ENCODE measurements at places on chromosomes 13 and 19.

DNA sequence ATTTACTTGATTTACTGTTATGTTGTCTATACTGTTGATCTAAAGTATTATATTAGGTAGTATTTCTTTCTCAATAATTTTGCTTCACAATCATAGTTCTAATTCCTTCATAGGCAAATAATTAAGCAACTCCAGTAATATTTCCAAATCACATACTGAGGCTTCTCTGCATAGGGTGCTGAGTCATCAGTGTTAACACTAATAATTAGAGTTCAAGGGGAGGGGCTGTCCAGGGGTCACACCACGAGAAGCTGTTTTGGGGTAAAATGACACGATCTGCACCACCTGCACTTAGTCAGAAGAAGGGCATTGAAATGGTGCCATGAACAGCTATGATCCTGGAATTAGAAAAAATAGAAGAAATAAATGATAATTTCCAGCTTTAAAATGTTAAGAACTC, 1230.9 kb upstream of the SLC10A2 start:
- DNase-seq = no peak

DNA sequence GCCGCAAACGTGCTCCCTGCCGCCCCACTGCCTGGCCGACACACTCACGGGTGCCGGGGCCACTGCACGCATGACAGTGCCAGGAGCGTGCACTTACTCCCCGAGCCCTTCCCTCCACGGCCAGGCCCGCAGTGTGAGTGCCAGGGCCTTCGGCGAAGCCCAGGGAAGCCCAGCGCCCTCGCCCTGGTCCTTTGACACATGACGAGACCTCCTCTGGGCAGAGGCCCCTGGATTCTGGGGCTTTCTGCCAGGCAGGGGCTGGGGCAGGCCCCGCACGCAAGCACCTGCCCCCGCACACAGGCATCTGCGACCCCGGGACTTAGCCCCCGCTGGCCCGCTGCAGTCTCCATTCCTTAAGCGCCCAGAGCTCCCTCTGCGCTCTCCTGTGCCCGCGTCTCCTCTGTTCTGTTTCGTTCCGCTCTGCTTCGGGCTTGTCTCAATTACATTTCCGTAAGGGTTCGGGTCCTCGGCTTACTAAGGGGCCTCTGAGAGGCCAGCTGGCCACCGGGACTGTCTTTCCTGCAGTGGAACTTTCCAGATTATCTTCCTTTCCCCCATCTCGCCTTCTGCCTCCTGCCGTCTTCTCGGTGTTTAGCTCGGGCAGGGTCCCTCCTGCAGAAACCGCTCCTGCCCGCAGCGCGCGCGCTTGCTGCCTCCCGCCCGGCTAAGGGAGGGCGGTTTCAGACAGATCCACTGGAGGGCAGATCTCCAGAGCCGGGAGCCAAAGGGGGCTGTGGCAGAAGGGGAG, 98.8 kb downstream of the ING1 start:
- DNase-seq = no peak

- DNase-seq = no peak
Measured at GRCh38 chr19:40622773-40623075, 21.6 kb downstream of the LTBP4 start.

- peak; percentile 50 for DNase-seq
Measured at GRCh38 chr19:16594131-16594586, 21.9 kb upstream of the SLC35E1 start.

DNA sequence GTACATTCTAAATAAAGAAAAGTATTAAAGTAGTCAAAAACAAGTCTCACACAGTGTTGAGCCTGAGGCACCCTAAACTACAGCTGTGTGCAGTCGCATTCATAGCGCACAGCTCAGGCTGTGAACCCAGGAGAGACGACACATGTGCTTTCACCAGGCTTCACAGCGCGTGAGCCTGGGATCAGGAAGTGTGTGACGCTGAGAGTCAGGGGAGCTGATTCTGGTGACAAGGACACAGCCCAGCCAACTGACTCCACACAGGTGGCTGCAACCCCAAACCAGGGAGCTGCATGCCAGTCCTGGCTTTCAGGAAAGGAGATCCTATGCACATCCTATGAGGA, 41.6 kb downstream of the COL4A1 start:
- no peak for DNase-seq

DNA sequence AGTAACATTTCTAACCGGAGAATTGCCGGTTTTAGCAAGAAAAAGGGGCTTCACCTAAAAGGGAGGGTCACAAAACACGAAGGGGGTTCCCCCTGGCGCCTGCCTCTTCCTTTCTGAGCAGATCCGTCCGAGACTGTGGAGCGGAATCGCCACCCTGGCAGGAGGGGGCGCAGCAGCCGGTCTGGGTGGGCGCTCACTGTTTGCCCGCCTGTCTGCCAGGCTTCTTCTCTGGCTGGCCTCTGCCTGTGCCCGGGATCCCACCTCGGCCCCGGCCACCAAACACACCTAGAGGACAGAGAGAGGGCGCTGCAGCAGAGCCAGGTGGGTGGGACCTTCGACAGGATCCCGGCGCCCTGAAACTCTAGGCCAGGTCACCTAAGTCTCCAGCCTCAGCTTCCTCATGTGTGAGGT, 15.6 kb downstream of the LSM4 start:
- no peak for DNase-seq

- no peak for DNase-seq
Measured at GRCh38 chr19:35665604-35666003, 713 bp upstream of the UPK1A start.

- DNase-seq = no peak
Measured at GRCh38 chr13:113369189-113369588, 5.3 kb upstream of the GRTP1 start.

- DNase-seq = no peak
Measured at GRCh38 chr13:97325738-97326137, 103.6 kb downstream of the MBNL2 start.

- DNase-seq = no peak
Measured at GRCh38 chr13:110261166-110262081, 45.5 kb downstream of the COL4A1 start.

- no peak for DNase-seq
Measured at GRCh38 chr13:24618011-24618955, 61.9 kb upstream of the ATP12A start.

- no peak for DNase-seq
Measured at GRCh38 chr13:30608364-30608763, 9.4 kb upstream of the USPL1 start.
